ENCODE measurements at places on chromosomes 4 and X. TPM values are rescaled to one million over a fixed set of nuclear protein-coding genes. Genes with fewer than 3 reads are reported as not detected.

Gene IGFBP7
- 0.27 TPM for total RNA-seq

Gene NLRP2B
- not detected for total RNA-seq

Gene SYN1
- 0.35 TPM for total RNA-seq

Gene RAB9B
- total RNA-seq = 0.48 TPM

Gene TRIM75
- total RNA-seq = not detected

Gene PRDM5
- total RNA-seq = not detected

Gene VCX3B
- not detected for total RNA-seq

Gene CXorf65
- 25.3 TPM for total RNA-seq

Gene SHROOM4
- not detected for total RNA-seq

Gene C4orf50
- total RNA-seq = 0.21 TPM

Gene DIPK2B
- not detected for total RNA-seq
